ENCODE measurements at places on chromosomes 6 and 20. TPM values are rescaled to one million over a fixed set of nuclear protein-coding genes. Genes with fewer than 3 reads are reported as not detected.

Gene RIMS4
- not detected for total RNA-seq

GRCh38 chr6:137737836-137738596, 129.0 kb upstream of the TNFAIP3 start:
- no peak overlapping the region for H3K27ac ChIP-seq
- H3K27me3 ChIP-seq, result no peaks in the 10 kb centered on the region
- no peak overlapping the region for H3K4me3 ChIP-seq
- no peak for DNase-seq

- peaks cover 2% of the 10 kb centered on the region for H3K4me1 ChIP-seq
- DNase-seq, result no peak
- H3K27me3 ChIP-seq, result no peaks in the 10 kb centered on the region
- H3K36me3 ChIP-seq, result peaks cover 19% of the 10 kb centered on the region
Measured at GRCh38 chr20:21234806-21235483, 68.2 kb upstream of the XRN2 start.

GRCh38 chr6:37134396-37135191, 35.4 kb upstream of the PIM1 start:
- H3K27ac ChIP-seq, result no peak overlapping the region
- no peak overlapping the region for H3K4me3 ChIP-seq
- no peaks in the 10 kb centered on the region for H3K27me3 ChIP-seq
- H3K36me3 ChIP-seq, result no peaks in the 10 kb centered on the region
- peaks cover 49% of the 10 kb centered on the region for H3K4me1 ChIP-seq

GRCh38 chr6:145673504-145673903, 61.8 kb downstream of the EPM2A start:
- H3K4me3 ChIP-seq, result no peak overlapping the region
- H3K27ac ChIP-seq, result no peak overlapping the region
- H3K4me1 ChIP-seq, result no peaks in the 10 kb centered on the region
- H3K36me3 ChIP-seq, result no peaks in the 10 kb centered on the region

DNA sequence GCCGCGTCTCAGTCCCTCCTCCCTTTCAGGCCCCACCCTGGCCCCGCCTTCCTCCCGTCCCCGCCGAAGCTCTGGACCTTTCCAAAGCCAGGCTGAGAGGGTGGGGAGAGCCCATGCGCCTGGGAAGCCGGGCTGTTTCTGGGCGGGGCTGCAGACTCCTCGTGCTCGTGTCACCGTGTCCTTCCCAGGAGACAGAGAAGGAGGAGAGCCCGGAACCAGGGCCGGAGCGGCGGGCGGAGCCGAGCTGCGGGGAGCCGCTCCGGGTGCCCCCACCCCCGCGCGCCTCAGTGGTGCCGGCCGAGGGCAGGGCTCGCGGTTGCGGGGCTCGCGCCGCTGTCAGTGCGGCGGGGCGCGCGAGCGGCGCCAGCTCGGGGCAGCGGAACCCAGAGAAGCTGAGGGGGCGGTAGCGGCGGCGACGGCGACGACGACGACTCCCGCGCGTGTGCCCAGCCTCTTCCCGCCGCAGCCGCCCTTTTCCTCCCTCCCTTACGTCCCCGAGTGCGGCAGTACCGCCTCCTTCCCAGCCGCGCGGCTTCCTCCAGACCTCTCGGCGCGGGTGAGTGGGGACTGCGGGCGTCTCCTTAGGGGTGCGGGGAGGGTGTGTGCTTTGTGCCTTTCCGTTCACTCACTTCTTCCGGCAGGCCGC, at the start of gene RALY:
Gene RALY, plus strand, starts transcription at position 336 of the 646 bp plus-strand sequence. CDS start 78,164 bp downstream, outside the sequence.
- peak; percentile 93 for DNase-seq
- H3K4me3 ChIP-seq, result peak within 1 kb of the TSS; percentile 97
- peaks cover 3% of the 10 kb centered on the region for H3K36me3 ChIP-seq
- no peaks in the 10 kb centered on the region for H3K27me3 ChIP-seq

DNA sequence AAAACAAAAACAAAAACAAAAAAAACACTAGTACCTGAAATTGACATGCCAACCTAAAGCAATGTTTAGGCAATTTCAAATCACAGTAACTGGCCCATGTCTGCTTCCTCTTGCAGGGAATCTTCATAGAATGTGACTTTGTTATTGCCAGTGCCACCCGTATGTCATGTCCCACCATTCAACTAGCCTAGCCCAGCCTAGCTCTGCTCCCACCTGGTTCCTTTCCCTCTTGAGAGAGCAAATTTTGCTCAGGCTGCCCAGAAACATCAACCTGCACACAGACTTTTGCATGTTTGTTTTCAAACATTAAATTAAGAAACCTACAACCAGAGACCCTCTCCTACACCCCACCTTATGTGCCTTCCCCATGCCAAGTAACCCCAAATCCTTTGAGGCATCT, 124.8 kb upstream of the SLC2A12 start:
- peaks cover 45% of the 10 kb centered on the region for H3K4me1 ChIP-seq
- no peak overlapping the region for H3K4me3 ChIP-seq
- DNase-seq, result no peak
- peak overlapping the region; percentile 74 for H3K27ac ChIP-seq

- peak overlapping the region; percentile 77 for H3K27ac ChIP-seq
- no peaks in the 10 kb centered on the region for H3K36me3 ChIP-seq
- DNase-seq, result no peak
- peaks cover 67% of the 10 kb centered on the region for H3K4me1 ChIP-seq
Measured at GRCh38 chr20:62773845-62774714, 22.2 kb upstream of the MRGBP start.

Gene TIAM2
- total RNA-seq, result 4.4 TPM

Gene MATN4
- total RNA-seq, result not detected

Gene MRAP2
- total RNA-seq, result not detected

- no peaks in the 10 kb centered on the region for H3K4me1 ChIP-seq
- no peak overlapping the region for H3K27ac ChIP-seq
- no peaks in the 10 kb centered on the region for H3K36me3 ChIP-seq
- H3K27me3 ChIP-seq, result no peaks in the 10 kb centered on the region
- no peak overlapping the region for H3K4me3 ChIP-seq
Measured at GRCh38 chr6:68158256-68158655, 476.8 kb upstream of the ADGRB3 start.

GRCh38 chr20:59062081-59062480, 19.5 kb upstream of the PRELID3B start:
- H3K27ac ChIP-seq, result no peak overlapping the region
- H3K4me3 ChIP-seq, result no peak overlapping the region
- no peaks in the 10 kb centered on the region for H3K36me3 ChIP-seq

DNA sequence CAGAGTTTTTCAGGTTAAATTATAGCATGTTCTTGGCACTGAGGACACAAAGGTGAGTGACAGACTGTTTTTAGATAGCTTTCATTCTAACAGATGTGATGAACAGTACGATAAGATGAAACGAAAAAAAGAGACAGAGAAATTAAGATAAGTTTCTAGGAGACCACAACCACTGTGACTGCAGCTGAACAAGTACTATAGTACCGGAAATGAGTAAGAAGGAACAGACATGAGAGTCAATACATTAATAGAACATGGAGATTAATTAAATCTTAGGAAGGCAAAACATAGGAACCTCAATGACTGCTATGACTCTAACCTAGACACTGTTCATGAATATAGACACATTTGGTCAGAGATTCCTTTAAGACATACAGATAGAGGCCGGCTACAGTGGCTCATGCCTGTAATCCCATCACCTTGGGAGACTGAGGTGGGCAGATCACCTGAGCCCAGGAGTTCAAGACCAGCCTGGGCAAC, 40.2 kb downstream of the HBS1L start:
- peak overlapping the region; percentile 56 for H3K27ac ChIP-seq
- no peak for DNase-seq
- peaks cover 5% of the 10 kb centered on the region for H3K36me3 ChIP-seq
- peaks cover 20% of the 10 kb centered on the region for H3K4me1 ChIP-seq
- H3K27me3 ChIP-seq, result no peaks in the 10 kb centered on the region
- H3K4me3 ChIP-seq, result peak overlapping the region; percentile 29

- H3K27ac ChIP-seq, result no peak overlapping the region
- peak; percentile 46 for DNase-seq
- no peaks in the 10 kb centered on the region for H3K27me3 ChIP-seq
- H3K4me3 ChIP-seq, result no peak overlapping the region
Measured at GRCh38 chr20:8305449-8305978, 173.4 kb downstream of the PLCB1 start.

Data from CD4-positive, alpha-beta T cell (primary cell).